ENCODE measurements at places on chromosomes 7 and 10.
A peak's percentile ranks its signal among the peaks of the same experiment; 100 is the strongest.

DNA sequence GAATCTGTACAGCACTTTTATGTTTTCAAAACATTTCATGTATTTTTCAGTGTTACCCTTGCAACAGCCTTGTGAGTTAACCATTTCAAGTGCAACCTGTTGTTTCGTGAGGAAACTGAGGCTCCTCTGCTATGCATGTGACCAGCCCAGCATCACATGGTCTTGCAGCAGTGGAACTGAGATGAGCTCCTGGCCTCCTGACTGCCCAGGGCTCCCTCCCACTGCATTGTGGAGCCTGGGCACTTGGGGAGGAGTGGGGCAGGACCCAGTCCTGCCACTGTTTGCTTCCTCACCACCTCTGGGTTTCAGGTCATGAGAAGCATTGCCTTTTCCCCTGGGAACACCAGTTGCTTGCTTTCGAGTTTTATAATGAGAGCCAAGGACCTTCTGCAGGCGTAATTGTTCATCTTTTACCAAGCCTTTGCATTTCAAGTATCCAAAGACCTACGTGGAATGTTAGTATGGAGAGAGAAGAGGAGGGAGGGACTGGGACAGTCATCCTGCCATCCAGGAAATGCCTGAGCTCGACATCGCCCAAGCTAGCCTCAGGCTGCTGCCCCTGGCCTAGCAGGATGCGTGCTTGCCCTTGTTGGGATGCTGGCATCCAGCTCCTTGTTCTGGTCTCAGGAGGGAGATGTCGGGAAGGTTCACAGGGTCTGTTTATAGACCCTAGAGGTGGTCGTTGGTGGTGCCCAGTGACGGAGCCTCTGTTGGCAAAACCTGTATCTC, 32.3 kb upstream of the BHLHA15 start:
- DNase-seq: no peak

DNA sequence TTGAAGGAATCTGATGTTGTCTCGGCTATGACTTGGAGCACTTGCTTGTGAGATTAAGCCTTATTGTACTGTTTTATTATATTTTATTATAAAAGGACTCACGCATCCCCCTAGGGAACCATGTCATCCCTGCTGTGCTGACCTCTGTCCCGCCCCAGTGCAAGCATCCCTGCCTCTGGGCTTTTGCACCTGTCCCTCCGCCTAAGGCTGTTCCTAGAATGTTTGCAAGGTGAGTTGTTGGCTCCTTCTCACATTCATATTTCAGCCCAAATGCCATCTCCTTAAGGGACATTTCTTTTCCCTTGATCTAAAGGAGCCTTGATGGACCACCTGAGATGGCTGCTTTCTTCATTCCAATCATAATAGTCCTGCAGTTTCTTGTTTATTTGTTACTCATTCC, 236.9 kb upstream of the IGFBP3 start:
- DNase-seq: no peak

GRCh38 chr7:99270702-99271101, 1.9 kb upstream of the MYH16 start:
- no peak for DNase-seq

- no peak for DNase-seq
These were observed 176.6 kb upstream of the MKI67 start for GRCh38 chr10:128302808-128303207.

- no peak for DNase-seq
These were observed 199.7 kb downstream of the ANK3 start for GRCh38 chr10:60189861-60190475.

- no peak for DNase-seq
These were observed 138.4 kb downstream of the MDFIC start for GRCh38 chr7:115060095-115060870.

DNA sequence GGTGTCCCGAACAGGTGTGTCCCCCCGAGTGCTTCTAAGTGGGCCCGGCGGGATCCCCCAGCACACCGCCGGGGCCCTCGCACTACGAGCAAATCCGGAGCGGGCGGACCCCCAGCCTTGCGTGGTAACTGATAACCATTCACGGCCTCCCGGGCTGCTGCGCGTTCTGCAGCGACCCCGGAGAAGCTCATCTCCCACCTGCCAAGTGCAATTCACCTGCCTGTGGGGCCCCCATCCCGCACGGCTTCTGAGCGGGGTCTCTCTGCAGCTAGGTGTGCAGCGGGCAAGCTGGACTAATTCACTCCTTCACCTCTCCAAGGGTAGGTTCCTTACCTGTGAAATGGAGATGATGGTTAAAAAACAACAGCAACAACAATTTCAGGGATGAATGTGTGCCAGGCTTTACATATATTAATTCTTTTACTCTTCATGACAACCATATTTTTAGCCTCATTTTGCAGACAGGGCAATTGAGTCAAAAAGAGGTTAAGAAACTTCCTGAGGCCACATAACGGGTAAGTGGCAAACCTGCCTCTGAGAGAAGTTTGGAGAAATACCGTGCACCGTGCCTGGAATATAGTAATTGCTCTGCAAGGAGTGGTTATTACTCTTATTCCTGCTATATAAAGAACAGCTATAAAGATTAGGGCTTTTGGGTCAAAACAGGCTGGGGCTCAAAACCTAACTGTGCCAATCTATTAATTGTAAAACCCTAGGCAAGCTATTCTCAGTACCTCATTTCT, 652 bp upstream of the PODXL start:
- no peak for DNase-seq

GRCh38 chr7:90250601-90251303, 5.8 kb downstream of the CFAP69 start:
- DNase-seq: no peak

- no peak for DNase-seq
These were observed 6.9 kb downstream of the KPNA7 start for GRCh38 chr7:99201027-99201426.

DNA sequence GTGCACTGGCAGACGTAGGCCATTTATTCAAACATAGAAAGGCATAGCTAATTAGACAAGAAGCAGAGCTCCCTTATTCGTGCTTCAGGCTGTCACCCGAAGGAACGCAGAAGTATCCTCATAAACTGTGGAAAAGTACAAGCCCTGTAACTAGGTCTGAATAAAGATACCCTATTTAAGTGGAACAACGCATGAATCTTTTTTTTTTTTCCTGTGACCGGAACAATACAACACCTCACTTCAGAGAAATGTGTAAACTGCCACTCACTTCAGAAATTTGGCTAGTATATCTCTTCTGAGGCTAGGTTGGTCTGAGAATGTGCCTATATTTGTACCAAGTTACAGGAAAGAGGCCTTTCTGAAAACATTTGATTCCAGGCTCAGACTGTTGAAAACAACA, 8.0 kb upstream of the CSTF2T start:
- no peak for DNase-seq

- peak; percentile 2 for DNase-seq
These were observed 200.8 kb downstream of the ELMO1 start for GRCh38 chr7:37247861-37248260.

DNA sequence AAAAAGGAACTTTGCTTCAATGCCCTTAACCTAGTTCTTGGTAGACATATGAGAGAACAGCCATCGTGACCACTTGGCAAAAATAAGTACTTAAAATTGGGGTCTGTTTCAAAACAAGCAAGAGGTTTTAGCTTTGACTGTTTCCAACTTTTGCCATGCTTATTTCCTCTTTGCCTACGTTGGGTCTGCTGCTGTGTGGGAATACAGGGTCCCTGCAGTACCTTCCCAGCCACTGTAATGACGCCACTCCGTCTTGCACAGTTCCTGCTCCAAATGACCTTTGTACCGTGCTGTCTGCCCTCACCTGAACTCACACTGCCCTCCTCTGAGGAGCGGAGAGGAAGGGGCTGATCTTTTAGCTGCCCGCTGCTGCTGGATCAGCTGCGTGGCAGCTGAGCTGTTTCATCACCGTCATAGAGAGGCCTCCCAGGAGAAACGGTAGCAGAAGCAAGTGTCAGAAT, 133.1 kb downstream of the MAPK8 start:
- DNase-seq: no peak

DNA sequence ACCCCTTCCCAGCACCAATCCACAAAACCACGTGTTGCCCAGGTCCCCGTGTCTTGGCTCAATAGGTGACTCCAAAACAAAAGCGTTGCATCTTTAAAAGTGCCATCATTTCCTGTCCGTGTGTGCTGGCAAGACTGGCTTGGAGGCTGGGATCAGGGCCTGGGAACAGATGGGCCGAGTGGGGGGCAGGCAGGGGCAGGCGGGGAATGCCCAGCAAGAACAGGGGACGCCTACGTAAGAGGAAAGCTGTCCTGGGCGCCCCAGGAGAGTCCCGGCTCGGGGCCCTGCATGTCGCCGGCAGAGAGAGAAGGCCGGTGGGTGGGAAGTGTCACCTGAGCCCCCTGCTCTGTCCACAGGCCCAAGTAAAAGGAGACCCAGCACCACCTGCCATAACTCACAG, 86.5 kb downstream of the PAXIP1 start:
- DNase-seq: no peak

- no peak for DNase-seq
These were observed 319.7 kb downstream of the PTPRN2 start for GRCh38 chr7:158267742-158268435.

- DNase-seq: no peak
These were observed 57.4 kb upstream of the CASD1 start for GRCh38 chr7:94452239-94452638.

GRCh38 chr10:3500408-3500856, 284.6 kb downstream of the KLF6 start:
- no peak for DNase-seq

- DNase-seq: peak; percentile 23
These were observed 1.7 kb downstream of the DPY19L1 start for GRCh38 chr7:35035511-35035961.

GRCh38 chr7:106375499-106375898, 90.7 kb upstream of the NAMPT start:
- DNase-seq: no peak

DNA sequence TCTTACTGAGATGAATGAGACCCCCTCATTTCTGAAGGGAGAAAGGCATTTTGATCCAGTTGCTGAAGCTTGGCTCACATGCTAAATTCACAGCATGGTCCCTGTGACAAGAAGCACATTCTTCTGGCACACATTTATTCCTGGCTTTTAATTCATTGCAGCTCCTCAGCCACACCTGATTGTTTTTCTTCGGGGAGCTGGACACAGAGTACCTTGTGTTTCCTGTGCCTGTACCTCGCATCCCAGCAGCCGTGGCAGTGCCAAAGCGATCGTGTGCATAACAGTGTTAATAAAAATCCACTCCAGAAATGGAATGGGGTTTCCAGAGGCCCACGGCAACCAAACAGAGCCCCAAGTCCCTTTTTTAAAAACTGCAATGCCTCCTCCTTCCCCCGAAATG, 615.3 kb upstream of the MGMT start:
- no peak for DNase-seq

- no peak for DNase-seq
These were observed 226.6 kb downstream of the PAXIP1 start for GRCh38 chr7:154776350-154776749.

- peak; percentile 48 for DNase-seq
These were observed 9.4 kb downstream of the CLDN12 start for GRCh38 chr7:90412458-90413184.

All from OCI-M1 (cell line).